ENCODE measurements at places on chromosomes 12 and 14.
A peak's percentile ranks its signal among the peaks of the same experiment; 100 is the strongest.

GRCh38 chr12:127680516-127680915 lies 586.5 kb upstream of the TMEM132C start:
- DNase-seq: peak; percentile 77

DNA sequence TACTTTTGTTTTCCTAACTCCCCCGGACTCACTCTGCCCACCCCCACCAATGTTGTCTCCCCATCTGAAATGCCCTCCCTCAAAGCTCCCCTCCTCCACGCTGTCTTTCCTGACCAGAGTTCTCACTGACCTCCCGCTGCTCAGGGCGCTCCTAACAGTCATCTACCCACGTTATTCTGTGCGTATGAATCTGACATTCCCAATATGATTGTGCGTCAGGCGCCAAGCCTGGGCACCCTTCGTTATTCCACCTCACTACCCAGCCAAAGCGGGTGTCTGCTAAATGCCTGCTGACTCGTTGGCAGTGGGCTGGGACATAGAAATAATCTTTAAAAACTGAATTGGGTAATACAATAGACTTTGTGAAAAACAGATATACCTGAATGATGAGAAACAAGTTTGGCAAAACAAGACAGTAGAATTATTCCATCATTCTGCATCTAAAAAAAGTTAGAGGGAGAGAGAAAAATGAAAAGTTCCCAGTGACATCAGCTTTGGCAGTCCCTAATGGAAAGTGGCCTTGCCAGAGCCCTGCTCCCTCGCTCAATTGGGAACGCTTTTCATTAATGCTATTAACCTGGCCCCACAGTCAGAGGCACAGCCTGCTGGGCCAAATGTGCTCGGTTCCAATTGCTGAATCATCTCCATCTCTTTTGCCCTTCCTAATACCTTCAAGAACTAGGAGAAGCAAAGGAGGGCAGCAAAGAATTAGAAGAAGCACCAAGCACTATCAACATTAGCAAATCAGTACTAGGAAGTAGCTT lies 74.0 kb upstream of the PLXNC1 start:
- peak; percentile 15 for DNase-seq

- peak; percentile 24 for DNase-seq
Measured at GRCh38 chr12:32305163-32305562, 94.2 kb upstream of the FGD4 start.

- DNase-seq: no peak
Measured at GRCh38 chr12:2811801-2812200, 667 bp upstream of the ITFG2 start.

DNA sequence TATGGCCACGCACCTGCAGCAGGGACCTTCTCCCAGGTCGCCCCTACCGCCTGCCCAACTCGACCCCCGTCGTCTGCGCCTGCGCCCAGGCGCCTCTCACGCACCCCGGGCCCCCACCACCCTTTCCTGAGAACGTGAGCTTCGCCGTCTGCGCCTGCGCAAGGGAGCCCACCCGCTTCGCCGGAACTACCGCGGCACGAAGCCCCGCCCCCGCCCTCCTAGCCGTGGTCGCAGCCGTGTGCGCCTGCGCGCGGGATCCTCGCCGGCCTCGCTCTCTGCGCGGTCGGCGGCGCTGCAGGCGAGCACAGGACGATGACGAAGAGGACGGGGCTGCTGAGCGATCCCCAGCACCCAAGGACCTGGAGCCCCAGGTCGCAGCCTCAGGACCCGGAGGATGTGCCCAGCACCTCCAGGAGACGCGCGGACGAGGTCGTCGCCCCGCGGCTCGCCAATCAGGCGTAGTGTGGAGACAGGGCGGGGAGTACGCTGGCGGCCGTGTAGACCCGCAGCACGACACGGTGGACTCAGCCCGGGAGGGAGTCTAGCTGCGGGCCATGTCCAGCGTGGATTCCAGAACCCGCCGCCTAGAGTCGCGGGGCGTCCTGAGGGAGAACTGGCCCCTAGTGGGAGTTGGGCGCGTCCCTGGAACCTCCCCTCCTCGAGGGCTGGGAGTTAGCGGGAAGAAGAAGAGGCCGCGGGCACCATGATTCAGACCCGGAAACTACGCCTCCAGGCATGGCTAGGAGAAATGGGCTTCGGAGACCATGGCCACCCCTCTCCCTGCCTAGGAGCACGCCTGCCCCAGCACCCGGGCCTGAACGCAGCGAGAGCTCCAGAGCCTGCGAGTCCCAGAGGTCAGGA lies 1120.8 kb upstream of the TMEM132C start:
- peak; percentile 63 for DNase-seq

DNA sequence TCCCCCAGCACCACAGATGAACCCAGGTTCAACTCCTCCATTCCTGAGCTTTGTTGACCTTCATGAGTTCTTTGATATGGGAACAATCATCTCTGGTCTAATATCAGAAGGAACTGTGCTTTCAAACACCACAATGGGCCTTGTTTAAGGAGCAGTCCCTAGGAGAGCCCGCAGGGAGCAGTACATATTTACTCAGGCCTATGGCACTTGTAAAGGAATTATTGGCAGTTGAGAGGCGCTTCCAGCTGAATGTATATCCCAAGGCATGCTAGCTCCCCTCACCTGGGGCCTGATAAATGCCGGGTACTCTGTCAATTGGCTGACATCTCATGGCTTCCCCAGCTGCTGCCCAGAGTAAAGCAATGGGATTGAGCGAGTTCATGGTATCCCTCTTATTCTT lies 76.2 kb downstream of the ZFP36L1 start:
- DNase-seq: no peak

GRCh38 chr12:91099341-91099740 lies 12.0 kb downstream of the LUM start:
- DNase-seq: no peak

GRCh38 chr12:121581686-121582429 lies 1.0 kb upstream of the KDM2B start:
- peak; percentile 71 for DNase-seq

- no peak for DNase-seq
Measured at GRCh38 chr14:26820138-26820537, 222.3 kb upstream of the NOVA1 start.

- DNase-seq: no peak
Measured at GRCh38 chr14:22291406-22291805, 297.6 kb downstream of the DAD1 start.

- peak; percentile 81 for DNase-seq
Measured at GRCh38 chr12:108629824-108630476, 3.7 kb downstream of the SELPLG start.

GRCh38 chr12:82805812-82806497 lies 119.2 kb downstream of the TMTC2 start:
- peak; percentile 13 for DNase-seq

DNA sequence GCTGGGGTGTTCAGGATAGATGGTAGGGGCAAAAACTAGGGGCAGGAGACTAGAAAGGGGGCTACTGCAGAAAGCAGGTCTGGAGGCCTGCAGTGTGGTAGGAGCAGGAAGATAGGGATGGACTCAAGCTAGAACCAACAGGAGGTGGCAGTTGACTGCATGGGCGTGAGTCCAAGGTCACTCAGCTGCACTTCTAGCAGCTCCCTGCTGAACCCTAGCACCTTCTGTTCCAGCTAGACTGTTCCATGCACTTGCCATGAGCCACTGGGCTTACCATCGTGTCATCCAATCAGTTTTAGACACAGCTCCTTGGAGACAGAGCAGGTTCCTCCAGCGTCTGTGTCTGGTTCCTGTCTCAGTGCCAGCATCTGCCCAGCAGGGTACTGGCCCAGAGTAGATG lies 11.3 kb upstream of the KRT8 start:
- no peak for DNase-seq

GRCh38 chr14:86619726-86620125 lies 1089.8 kb downstream of the FLRT2 start:
- peak; percentile 3 for DNase-seq

DNA sequence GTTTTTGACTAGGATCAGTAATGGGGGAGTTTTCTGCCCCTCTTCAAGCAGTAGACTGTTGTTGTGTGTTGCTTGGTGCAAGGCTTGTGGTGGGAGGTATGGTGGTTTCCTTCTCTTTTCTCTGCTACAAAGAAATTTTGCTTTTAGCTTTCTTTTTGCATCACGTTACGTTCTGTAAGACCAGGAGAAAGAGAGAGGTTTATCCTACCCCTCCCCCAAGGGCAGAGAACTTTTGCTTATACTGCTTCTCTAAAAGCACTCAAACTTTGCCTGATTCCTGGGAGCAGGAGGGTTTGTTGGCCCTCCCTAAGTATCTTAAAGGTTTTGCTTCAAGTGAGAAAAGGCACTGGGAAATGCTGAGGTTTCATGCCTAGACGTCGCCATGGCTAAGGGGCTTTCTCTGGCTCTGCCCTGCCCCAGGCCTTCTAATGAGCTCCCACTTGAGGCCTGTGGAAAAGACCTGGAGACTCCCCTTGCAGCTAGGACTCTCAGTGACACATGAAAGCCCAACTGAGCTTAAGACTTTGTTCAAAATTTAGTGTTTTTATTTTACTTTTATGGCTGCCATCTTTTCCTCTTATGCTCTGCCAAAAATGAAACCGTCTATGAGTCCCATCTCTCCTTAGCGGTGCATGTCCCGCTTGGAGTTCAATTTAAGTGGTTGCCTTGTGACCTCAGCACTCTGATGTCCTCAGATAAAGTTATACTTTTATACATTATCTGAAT lies 49.2 kb downstream of the EIF2S3B start:
- DNase-seq: no peak

DNA sequence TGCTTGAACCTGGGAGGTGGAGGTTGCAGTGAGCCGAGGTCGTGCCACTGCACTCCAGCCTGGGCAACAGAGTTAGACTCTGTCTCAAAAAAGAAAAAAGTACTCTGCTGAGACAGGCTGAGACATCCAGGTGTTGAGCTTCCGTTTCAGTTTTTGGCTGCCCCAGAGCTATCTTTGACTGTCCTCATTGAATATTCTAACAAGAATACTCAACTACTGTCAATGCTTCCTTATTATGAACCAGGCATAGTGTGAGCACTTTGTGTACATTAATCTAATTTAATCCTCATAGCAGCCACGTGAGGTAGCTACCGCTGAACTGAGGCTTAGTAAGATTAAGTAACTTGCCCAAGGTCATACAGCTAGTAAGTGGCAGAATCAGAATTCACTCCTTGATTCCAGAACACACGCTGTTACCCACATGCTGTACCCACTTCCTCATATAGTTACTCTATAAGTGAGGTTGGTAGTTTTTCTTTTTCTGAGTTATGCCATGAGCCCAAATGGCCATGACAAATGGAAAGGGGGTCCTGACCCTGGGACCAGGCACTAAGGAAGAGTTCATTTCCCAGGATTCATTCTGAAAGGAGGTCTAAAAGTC lies 11.3 kb downstream of the ALDH1L2 start:
- no peak for DNase-seq

GRCh38 chr12:111777345-111778045 lies 10.8 kb downstream of the ALDH2 start:
- no peak for DNase-seq

DNA sequence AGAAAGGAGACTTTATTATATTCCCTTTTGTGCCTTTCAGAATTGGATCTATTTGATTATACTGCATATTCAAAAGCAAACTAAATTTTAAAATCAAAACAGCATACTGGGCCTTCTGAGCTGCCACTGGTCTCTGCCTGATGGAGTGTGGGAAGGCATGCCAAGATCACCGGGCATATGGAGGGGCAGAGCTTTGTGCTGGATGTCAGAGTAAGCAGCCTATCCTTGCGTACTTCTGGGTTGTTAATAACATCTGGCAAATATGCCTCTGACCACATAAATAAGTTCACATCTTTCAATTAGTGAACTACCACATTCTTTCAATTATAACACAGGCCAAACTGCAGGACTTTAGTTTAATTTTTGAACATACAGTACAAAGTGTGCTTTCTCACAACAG lies 18.3 kb downstream of the MLH3 start:
- no peak for DNase-seq

DNA sequence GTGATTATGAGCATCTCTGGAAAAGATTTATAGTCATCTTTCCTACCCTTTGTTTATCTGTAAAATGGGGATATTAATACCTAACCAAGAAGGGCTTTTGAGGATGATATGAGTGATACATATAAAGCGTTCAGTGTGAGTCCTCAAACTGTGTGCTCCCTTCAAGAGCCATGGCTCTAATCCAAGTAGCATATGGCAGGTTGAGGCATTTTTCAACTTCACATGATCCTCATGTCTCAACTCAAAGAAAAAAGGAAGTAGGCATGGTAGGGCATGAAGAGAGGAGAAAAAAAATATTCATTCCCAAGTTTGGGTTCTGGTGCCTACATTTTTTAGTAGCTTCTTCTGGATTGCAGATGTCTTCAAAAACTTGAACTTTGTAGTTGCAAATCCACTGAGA lies 286.3 kb upstream of the ATP2B1 start:
- DNase-seq: peak; percentile 48

- DNase-seq: peak; percentile 75
Measured at GRCh38 chr14:66495218-66496098, 9.3 kb downstream of the CCDC196 start.

DNA sequence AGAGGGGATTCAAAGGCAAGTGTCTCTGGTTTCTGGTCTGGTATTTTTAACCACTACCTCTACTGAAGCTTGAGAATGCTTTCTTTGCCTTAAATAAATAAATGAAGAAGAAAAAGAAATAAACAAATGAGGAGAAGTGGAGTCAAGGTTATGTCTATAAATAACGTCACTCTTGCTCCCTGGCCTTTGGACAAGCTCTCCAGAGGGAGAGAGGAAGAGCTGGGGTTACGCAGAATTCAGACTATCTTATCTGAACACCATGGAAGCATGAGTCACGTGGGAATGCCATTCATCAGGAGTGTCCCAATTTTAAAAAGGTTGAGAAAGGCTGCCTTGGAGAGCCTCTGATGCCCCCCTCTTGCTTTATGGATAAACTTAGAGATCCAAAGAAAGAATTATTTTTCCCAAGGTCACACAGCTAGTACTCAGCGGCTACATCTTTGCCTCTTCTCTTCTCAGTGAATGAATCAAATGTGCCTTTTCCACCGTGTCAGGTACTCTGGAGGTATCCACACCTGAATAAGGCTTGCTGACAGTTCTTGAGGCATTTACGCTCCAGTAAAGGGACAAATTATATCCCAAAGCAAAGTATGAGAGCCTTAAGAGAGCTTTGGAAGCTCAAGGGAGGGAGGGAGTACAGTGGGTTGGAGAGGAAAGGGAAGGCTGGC lies 12.9 kb upstream of the MSI1 start:
- DNase-seq: no peak

DNA sequence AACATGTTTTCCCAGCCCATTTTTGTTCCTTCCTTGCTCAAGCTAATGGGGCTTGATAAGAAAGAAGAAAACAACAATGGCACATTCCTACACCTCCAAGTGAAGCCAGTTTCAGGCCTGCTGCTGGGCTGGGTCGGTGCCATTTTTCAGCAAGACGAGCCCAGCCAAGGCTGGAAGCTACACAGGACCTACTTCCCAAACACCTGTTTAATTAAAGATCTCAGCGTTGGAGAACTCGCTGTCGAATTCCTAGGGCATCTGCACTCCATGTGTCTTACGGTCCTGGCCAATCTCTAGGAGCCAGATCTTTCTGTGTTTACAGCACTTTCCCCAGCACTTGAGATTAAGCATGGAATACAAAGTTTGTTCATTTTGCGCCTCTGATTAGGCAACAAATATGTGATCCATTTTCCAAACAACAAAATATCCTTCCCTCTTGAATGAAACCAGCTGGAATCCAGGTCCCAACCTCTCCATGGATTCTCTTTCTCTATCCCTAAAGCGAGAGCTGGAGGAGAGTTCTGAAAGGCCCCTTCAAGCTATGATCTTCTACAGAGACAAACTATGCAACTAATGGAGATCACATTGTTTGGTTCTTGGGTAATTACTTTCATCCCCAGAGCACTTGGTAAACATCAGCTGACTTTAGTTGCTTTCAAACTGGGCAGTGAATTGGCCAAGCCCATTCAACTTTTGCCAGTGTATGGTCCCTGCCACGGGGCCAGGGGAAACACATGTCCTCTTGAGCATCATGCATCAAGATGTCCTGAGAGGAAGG lies 34.3 kb upstream of the TC2N start:
- DNase-seq: peak; percentile 89

- no peak for DNase-seq
Measured at GRCh38 chr12:115790526-115790925, 487.0 kb downstream of the MED13L start.

- peak; percentile 17 for DNase-seq
Measured at GRCh38 chr14:57266065-57266464, 2.6 kb downstream of the EXOC5 start.
